ENCODE measurements at places on chromosomes 4 and X.

GRCh38 chrX:145825896-145826295 lies 8.3 kb downstream of the SLITRK2 start:
- peak; percentile 19 for DNase-seq

GRCh38 chrX:11611965-11612364 lies 53.8 kb downstream of the ARHGAP6 start:
- no peak for DNase-seq

DNA sequence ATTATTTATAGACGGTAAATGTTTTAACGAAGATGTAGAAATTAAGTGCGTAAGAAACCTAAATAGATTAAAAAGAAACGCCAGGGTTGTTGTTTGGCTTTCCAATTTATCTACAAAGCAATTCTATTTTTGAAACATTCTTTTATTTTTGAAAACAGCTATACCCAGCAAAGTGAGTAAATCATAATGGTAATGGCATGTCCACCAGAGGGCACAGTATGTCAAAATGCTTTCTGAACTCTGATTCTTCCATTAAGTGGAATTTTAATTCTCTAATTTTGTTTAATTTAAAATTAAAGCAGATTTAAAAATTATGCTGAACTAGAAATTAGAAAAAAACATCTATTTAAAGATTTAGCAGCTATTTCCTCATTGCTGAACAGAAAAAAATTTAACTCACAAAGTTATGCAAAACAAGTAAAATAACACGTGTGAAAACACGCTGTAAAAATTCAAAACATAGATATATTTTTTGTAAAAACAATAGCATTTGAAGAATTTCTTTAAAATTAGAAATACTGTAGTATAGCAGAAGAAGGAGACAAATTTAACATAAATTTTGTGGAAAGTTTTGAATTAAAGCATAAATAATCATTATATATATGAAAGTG lies 26.5 kb downstream of the RASSF6 start:
- peak; percentile 27 for DNase-seq

- peak; percentile 12 for DNase-seq
Measured at GRCh38 chr4:60463857-60464502, 736.1 kb upstream of the ADGRL3 start.

GRCh38 chr4:71709961-71710360 lies 73.9 kb downstream of the GC start:
- peak; percentile 24 for DNase-seq

- no peak for DNase-seq
Measured at GRCh38 chr4:165194368-165194767, 13.0 kb upstream of the KLHL2 start.

DNA sequence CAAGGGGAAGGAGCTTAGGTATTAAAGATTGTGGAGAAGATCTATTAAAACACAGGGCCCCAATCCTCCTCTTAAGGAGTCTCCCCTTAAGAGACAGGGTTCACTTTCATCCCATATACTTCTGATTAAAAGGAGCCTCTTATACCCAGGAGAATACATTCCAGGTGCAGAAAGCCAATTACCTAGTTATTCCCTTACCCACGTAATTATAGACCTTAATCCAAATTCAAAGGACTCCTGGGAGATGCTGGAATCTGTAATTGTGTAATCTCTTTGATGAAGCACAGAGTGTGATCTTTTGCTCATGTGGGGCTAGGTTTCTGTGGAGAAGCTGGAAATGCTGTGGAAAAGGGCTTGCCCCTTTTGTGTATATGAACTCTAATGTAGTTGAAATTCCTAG lies 1.4 kb upstream of the SEC24B start:
- DNase-seq: peak; percentile 17

GRCh38 chrX:129719931-129720530 lies 18.7 kb upstream of the XPNPEP2 start:
- DNase-seq: no peak

- DNase-seq: no peak
Measured at GRCh38 chrX:110432091-110432905, 73.7 kb downstream of the RTL9 start.

- DNase-seq: no peak
Measured at GRCh38 chr4:187387739-187388138, 607.8 kb upstream of the ZFP42 start.

GRCh38 chr4:112633477-112634235 lies 3.1 kb downstream of the ZGRF1 start:
- DNase-seq: peak; percentile 37

GRCh38 chr4:144507311-144508101 lies 138.4 kb upstream of the HHIP start:
- DNase-seq: no peak

- DNase-seq: no peak
Measured at GRCh38 chr4:144591401-144591800, 54.6 kb upstream of the HHIP start.

GRCh38 chr4:169070895-169071218 lies 60.8 kb upstream of the CBR4 start:
- no peak for DNase-seq

DNA sequence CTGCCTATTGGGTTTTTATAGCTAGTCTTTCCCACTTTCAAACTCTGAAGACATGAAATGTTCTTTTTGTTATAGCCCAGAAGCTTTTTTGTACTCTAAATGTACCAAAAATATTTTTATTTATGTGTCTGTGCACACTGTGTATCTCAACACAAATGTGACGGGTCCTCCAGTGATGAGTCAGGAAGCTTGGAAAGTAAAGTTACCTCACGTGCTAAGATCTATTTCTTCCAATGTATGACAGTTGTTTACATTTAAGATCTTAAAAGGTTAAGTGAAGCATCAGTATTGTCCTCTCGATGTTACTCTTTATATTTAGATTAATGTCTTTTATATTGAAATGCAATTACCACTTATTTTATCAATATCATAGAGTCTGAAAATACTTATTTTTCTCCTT lies 29.1 kb upstream of the PRSS12 start:
- no peak for DNase-seq

- DNase-seq: no peak
Measured at GRCh38 chr4:73170518-73171198, 87.9 kb downstream of the ANKRD17 start.

- no peak for DNase-seq
Measured at GRCh38 chr4:38671592-38671940, 7.6 kb downstream of the KLF3 start.

GRCh38 chrX:32642283-32642682 lies 569.1 kb downstream of the DMD start:
- no peak for DNase-seq

DNA sequence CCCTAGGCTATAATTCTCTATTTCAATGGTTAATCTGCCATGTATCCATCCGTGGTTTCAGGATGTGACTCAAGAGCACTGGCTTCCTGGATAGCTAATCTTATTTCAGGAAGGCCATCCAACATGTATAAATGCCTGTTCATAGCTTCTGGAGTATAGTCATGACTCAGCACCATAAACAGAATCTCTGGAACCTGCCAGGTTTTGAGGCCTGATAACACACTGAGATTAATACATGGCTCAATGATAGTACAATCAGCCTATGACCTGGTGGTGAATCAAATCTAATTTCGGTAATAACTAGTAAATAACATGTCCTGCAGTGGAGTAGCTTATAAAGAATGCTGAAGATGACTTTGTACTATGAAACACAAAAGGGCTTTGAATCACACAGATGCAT lies 5.7 kb upstream of the IL13RA2 start:
- no peak for DNase-seq

DNA sequence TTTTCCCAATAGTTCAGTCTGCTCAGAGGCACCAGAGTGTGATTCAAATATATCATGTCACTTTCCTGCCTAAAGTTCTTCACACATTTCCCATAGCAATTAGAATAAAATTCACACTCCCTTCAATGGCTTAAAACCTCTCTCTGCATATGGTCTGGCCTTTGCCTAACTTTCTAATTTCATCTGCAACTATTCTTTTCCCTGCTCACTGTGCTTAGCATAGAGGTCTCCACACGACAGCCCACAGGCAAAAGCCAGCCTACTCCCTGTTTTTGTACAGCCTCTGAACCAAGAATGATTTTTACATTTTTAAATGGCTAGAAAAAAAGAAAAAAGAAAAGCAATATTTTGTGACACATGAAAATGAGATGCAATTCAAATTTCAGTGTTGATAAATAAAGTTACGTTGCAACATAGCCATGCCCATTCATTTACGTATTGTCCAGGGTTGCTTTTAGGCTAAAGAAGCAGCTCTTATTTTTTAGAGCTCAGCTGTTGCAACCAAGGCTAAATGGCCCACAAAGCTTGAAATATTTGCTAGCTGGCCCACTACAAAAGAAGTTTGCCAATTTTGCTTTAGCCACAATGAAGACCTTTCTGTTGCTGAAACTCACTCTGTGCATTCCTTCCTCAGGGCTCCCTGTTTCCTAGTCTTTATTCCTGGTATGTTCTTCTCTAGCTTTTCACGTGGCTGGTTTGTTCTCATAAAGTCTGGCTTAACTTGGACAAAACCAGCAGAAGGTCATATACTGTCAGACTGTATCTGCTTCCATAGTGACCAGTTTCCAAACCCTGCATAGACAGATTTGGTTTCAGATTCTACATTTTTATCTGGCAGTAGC lies 26.6 kb upstream of the IRF2 start:
- DNase-seq: no peak

DNA sequence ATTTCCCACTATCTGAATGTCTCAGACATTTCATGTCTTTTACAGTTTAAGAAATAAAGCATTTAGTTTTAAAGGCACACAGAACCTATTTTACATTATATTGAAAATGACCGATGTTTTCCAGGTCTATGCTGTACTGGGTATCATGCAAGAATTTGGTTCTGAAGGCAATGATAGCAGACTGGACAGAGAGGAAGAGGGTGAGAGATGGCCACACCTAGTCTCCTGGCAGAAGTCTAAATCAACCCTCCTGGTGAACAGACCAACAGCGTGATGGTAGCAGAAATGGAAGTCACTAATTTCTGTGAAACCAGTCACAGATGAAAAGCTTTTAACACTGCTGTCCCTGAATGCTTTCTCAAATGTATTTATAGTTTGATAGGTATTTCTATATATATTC lies 41.9 kb downstream of the MID1 start:
- DNase-seq: no peak

- peak; percentile 60 for DNase-seq
Measured at GRCh38 chr4:145609481-145610427, 9.4 kb upstream of the MMAA start.

DNA sequence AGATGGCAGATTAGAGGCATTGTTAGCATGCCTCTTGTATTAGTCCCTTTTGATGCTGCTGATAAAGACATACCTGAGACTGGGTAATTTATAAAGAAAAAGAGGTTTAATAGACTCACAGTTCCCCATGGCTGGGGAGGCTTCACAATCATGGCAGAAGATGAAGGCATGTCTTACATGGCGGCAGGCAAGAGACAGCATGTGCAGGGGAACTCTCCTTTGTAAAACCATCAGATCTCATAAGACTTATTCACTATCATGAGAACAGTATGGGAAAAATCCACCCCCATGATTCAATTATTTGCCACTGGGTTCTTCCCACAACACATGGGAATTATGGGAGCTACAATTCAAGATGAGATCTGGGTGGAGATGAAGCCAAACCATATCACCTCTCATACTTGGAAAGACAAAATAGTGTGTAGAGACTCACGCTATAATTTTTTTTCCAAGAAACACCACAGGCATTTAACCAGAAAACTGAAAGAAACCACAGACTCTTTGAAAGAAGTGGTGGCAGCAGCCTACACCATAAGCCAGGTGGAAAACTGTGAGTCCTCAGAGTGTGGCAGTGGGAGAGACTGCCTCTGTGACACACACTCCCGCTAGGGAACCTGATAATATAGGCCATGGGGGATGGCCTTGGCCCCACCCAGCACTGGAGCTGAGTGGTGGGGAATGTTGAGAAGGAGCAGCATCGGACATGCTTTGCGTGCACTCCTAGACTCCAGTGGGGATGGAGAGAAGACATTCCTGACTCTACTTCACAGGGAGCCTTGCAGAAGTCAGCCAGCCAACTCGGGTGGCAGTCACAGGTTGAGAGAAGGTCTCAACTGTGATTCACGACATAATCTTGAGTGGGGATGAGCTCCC lies 51.5 kb downstream of the SLC2A9 start:
- no peak for DNase-seq

DNA sequence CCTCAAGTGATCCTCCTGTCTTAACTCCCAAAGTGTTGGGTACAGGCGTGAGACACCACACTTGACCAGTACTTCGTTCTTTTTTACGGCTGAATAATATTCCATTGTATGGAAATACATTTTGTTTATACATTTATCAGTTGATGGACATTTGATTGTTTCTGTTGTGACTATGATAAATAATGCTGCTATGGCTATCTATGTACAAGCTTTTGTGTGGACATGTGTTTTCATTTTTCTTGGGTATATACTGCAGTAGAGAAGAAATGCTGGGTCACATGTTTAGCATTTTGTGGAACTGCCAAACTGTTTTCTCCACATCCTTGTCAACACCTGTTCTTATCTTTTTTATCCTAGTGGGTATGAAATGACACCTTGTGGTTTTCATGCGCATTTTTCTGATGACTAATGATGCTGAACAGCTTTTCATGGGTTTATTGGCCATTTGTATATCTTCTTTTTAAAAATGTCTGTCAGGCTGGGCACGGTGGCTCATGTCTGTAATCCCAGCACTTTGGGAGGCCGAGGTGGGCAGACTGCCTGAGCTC lies 37.3 kb downstream of the SAT1 start:
- DNase-seq: no peak

DNA sequence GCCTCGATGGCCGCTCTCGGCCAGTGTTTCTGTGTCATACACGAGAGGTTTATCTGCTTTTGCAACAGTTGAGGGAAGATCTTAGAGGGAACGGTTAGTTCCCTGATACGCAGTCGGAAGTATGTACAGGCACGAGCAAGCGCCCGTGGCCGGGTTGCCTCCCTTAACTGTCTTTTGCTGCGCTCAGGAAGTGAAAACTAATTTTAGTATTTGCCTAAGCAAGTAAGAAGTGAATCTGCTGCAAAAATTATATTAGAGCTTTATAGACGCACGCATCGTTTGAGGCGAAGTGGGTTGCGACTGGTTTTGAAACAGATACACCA lies 695 bp downstream of the MTM1 start:
- no peak for DNase-seq

GRCh38 chr4:95018785-95019184 lies 261.0 kb downstream of the BMPR1B start:
- DNase-seq: no peak

- DNase-seq: peak; percentile 51
Measured at GRCh38 chr4:159944477-159944876, 841.6 kb downstream of the RAPGEF2 start.

- no peak for DNase-seq
Measured at GRCh38 chr4:15024386-15024785, 22.1 kb downstream of the CPEB2 start.

- DNase-seq: no peak
Measured at GRCh38 chr4:68250151-68250930, 4.8 kb upstream of the TMPRSS11B start.
